ENCODE measurements at places on chromosomes 7 and 10.

DNA sequence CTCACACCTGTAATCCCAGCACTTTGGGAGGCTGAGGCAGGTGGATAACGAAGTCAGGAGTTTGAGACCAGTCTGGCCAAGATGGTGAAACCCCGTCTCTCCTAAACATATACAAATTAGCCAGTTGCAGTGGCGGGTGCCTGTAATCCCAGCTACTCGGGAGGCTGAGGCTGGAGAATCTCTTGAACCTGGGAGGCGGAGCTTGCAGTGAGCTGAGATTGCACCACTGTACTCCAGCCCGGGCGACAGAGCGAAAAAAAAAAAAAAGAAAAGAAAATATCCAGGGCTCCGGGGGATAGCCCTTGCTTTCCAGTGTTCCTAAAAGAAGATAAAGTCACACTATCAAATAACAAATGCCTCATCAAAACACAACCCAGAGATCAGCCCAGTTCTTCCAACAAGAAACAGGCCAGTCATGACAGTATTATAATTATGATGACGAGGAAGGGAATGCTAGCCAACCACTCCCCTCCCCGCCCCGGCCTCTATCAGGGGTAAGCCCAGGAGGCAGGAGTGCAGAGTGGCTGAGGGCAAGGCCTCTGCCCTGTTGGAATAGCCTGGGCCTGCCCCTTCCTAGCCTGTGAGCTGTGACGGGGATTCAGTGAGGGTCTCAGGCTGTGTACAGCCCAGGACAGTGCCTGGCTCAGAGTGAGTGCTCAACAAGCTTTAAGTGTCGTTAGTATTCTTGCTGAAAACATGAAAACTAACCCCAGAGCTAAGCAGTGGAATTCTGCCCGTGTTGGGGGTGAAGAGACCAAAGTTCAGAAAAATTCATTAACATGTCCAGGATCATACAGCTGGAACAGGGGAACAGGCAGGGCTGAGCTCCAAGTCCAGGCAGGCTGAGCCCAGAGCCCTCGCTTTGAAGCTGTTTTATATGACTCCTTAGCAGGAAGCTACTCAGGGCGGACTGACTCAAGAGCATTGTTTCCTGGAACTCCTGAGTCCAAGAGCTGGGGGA, 54.3 kb downstream of the FAM241B start:
- DNase-seq, result no peak

- DNase-seq, result no peak
These were observed 43.0 kb downstream of the MTERF1 start for GRCh38 chr7:91837397-91838070.

GRCh38 chr10:67819768-67820204, 18.2 kb downstream of the DNAJC12 start:
- DNase-seq, result no peak

DNA sequence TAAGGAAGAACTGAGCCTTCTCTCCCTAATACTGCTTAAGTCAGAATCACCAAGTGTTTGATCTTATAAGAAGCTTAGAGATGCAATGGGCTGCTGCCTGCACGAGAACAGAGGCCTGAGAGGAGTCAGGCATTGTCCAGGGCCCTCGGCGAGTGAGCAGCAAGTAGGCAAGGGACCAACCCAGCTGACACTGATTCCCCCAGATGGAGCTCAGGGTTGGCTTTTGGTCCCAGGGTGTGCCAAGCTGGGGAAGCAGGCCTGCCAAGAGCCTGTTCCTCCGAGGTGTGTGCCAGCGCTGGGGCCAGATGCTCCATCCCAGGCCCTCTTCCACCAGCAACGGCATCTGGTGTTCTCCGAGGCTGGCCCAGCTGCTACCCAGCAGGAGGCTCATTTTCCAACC, 222.0 kb upstream of the ZMIZ1 start:
- DNase-seq, result no peak

DNA sequence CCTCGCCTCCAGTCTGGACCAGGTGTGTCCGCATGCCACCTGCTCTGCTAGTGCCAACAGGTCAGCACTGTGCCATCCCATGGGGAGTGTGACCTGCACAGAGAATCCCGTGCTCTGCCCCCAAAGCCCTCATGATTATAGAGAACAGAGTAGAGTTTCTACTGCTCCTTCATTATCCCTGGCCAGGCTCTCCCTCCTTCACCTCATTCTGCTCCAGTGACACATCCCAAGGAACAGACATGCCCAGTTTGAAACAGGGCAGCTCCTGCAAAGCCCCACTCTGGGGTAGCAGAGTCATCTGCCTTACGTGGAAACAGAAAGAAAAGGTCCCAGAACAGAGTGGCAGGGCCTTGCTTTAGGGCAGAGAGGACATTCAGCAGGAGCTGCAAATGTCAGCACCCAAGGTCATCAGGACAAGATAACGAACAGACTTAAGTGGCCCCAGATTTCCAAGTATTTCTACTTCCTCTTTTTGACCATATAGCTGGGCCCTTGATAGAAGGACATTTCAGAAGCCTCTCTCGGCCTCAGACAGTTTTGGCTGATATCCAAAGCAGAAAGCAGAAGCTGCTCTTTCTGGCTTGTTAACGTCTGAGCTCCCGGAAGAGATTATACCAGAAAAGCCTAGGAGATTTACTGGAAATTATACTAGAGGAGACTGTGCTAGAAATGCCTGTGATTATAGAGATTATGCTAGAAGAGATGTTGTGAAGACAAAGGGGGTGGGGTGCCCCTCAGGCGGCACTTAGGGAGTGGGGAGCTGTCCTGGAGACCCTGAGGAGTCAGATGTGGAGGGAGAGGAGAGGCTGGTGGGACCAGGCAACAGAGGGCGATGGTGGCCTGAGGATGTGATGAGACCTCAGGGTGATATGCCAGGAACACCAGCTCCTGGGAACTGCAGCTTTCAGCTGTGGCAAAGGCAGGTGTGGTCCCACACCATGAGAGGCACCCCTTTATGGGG, 12.6 kb downstream of the TMEM176B start:
- no peak for DNase-seq

DNA sequence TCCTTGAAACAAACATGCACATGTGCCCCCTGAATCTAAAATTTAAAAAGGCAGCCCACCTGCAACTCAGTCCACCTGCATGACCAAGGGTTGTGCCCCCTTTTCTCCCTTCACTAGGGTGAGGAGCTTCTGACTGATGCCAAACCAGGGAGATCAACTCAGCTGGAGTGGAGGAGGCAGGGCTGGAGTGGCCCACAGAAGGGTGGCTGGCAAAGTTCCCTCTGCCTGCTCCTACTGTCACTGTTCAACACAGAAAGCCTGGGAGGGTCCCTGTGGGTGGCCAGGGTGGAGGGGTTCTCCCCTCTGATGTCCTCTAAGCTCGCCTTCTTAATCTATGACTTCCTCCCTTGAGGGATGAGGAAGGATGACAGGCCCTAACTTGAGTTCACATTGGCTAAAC, 55.7 kb upstream of the ANTXRL start:
- DNase-seq, result no peak

Data from activated CD4-positive, alpha-beta T cell treated with anti-CD3 and anti-CD28 coated beads, Interleukin-2, amount 50 U/mL, for 24 hours (primary cell).